ENCODE measurements at places on chromosomes 3 and 15.

DNA sequence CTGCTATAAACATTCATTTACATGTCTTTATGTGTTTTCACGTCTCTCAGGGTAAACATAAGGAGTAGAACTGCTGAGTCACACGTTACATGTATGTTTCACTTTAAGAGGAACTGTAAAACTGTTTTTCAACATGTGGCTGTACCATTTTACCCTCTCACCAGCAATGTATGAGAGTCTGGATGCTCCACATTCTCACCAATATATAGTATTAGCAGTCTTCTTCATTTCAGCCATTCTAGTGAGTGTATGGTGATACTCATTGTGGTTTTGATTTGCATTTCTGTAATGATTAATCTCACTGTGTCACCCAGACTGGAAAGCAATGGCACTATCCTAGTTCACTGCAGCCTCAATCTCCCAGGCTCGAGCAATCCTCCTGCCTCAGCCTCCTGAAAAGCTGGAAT lies 37.1 kb downstream of the PHC3 start:
- DNase-seq = no peak

- DNase-seq = no peak
Measured at GRCh38 chr15:48541341-48542278, 103.9 kb downstream of the FBN1 start.

GRCh38 chr3:49377483-49377882 lies 19.3 kb upstream of the GPX1 start:
- no peak for DNase-seq

- DNase-seq = no peak
Measured at GRCh38 chr3:66499881-66500575, 794 bp downstream of the LRIG1 start.

- DNase-seq = no peak
Measured at GRCh38 chr15:52566889-52567288, 1.9 kb downstream of the ARPP19 start.

DNA sequence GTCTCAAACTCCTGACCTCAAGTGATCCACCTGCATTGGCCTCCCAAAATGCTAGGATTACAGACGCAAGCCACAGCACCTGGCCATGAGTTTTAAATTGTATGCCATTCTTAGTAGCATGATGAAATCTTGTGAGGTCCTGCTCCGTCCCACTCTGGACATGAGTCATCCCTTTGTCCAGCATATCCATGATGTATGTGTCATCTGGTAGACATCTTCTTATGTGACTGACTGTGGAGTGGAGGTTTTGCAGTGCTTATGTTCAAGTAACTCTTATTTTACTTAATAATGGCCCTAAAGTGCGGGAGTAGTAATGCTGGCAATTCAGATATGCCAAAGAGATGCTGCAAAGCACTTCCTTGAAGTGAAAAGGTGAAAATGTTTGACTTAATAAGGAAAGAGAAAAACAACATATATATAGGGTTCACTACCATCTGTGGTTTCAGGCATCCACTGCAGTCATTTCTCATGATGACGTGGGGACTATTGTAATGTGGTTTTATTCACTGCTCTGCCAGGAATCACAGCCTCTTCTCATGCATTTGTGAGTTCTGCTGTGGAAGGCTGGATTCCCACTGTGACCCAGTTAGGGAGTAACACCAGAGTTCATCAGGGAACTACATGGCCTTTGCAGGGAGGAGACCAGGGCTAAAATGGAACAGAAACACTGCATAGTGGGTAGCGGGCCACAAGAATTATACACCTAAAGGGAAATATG lies 204.6 kb upstream of the STRIT1 start:
- no peak for DNase-seq

DNA sequence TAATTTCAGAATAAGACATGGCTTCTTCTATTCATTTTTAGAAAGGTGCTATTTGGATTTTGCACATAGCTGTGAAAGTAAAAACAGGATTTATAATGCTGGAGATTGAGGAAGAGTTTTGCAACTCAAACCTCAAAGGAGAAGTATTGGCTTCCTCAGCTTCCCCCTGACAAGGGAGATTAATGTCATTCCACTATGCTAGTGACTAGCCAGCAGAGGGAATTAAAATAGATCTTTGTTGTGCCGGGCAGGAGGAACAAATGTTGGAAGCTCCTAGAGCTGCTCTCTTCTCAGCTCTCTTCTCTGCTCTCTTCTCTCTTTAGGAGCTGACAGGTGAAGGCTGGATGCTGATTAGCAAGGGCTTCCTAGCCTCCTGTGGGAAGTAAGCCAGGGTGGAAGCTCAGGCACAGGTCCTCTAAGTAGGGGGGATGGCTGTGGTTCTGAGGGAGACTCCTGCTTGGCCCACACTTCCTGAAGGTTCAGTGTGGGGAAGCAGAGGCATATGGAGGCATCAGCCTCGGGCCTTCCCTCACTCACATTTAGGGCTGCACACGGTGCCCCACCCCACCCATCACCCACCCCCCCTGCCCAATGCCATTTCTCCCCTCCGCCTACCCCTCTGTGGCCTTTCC lies 29.6 kb downstream of the CX3CR1 start:
- no peak for DNase-seq

Measured in cortex of kidney (tissue), 1 donor.